ENCODE measurements at places on chromosomes 5 and 9.

DNA sequence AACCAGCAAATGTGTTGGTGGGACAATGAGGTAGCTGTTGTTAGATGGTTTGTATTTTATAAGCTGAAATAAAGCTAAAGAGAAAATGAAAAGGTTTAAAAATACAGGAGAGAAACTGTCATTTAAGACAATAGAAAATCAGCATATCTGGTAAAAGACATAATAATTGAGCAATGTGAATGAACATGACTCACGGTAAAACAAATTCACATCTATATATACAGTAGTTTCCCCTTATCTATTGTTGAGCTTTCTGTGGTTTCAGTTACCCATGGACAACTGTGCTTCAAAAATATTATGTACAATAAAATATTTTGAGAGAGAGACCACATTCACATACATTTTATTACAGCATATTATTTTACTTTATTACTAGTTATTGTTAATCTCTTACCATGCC is 1649.8 kb downstream of the EFNA5 start:
- DNase-seq: no peak

DNA sequence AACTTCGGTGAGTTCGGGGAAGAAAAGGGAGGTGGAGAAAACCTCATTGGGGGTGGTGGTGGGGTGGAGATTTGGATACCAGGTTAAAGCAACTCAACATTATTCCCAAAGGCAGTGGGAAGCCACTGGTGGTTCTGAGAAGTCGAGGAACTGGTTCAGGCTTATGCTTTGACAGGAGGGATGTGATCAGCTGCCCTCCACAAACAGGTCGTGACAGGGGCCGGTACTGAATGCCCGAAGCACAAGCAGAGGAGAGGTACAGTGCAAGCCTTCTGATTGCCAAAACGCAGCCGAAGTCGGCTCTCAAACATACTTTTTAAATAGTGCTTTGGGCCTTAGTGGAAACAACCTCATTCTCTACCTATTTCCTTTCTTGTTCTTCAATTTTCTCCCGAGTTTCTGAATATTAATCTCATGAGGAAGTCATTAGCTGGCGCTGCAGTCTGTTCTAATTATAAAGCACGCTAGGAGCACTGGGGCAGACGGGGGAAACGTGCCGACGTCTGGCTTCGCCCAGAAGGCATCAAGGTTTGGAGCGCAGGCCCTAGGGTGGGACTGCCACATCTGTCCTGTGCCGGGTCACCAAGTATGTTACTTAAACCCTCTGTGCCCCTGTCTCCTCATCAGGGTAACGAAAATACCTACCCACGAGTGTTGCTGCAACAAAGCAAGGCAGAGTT is 27.3 kb downstream of the SHB start:
- DNase-seq: no peak

GRCh38 chr5:125554355-125554754 is 807.9 kb upstream of the ZNF608 start:
- DNase-seq: no peak

DNA sequence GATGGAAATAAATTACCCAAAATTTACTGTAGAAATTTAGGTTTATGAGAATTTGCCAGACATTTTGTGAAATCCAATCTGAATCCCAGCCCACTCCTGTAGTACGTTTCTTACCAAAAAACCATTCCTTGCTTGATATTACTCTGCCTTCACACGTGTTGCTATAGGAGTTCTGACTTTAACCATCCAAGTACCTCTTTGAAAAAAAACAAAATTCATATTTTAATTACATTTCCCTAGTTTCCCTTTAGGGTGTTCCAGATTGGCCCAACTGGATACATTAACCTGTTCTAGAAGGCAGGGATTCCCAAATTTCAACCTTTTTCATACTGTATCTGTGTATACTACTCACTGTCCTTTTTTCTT is 1.4 kb upstream of the PJA2 start:
- DNase-seq: no peak

DNA sequence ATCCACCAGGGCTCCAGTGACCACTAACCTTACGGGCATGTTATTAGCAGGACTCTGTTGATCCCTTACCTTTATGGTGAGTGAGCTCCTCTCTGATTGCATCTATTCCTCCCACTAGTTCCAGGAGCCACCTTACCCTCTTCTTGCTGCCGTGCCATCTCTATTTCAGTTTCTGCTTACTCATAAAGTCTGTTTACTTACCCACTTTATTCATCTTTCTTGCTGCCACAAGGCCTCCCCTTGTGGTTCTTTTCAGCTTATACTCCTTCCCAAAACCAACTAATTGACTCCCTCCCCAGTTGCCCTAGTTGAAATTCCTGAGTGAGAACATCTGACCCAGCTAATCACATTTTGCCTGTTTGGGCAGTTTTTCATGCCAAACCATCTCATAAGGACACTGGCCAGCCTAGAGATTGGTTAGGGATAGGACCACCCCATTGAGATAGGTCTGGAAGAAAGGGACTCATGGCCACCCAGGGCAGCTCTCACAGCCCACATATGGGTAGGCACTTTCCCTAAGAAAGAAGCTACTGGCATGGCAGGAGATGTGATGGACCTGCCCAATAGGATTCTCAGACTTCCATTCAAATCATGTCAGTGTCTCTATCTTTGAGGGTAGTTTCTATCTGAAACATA is 412.7 kb downstream of the EFNA5 start:
- DNase-seq: no peak

GRCh38 chr9:89999534-90000370 is 394.9 kb downstream of the GADD45G start:
- DNase-seq: peak; percentile 86

DNA sequence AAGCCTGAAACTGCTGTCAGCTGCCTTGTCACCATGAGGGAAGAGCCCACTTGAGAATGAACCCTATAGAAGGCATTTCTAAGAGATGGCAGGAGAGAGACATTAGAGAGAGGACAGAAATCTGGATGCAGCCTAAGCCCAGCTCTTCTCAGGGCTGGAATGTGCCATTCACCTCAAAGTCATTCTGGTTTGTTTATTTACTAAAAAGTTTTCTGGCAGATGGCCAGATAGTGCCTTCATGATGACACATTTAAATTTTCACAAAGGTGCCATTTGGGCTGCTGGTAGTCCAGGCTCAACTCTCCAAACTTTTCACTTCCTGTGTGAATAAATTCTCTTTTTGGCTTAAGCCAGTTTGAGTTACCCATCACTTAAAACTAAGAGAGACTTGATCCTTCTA is 144.6 kb upstream of the ZNF366 start:
- DNase-seq: no peak

DNA sequence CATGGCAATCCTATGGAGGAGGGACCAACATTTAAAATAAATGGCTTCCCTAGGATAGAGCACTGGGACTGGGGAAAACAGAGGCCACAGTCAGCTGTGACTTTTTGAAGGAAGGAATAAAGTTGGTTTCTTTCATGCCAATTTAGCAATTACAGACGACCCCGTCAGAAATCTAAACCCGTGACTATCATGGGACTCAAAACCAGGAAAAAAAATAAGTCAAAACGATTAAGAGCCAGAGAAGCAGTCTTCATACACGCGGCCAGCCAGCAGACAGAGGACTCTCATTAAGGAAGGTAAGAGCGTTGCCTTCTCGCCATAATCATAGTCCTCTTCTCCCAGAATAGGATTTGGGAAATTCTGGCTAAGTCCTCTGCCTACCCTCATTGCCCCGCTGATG is at the start of gene MLANA:
TSS of gene MLANA (plus strand) at position 249 of the 400 bp plus-strand sequence. CDS start 1,586 bp downstream, outside the sequence.
- DNase-seq: no peak

DNA sequence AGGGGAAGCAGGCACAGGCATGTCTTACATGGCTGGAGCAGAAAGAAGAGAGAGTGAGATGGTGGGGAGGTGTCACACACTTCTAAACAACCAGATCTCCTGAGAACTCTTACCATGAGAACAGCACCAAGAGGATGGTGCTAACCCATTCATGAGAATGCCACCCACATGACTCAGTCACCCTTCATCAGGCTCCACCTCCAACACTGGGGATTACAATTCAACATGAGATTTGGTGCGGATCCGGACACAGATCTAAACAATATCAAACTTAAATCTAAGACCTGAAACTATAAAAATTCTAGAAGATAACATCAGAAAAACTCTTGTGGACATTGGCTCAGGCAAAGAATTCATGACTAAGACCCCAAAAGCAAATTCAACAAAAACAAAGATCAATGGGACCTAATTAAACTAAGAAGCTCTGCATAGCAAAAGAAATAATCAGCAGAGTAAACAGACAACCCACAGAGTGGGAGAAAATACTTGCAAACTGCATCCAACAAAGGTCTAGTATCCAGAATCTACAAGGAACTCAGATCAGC is 65.4 kb downstream of the SPATA31C2 start:
- DNase-seq: no peak

GRCh38 chr9:70085241-70085640 is 41.6 kb downstream of the MAMDC2 start:
- no peak for DNase-seq

- no peak for DNase-seq
Observed at GRCh38 chr9:76077537-76077936, 187.1 kb downstream of the PCSK5 start.

DNA sequence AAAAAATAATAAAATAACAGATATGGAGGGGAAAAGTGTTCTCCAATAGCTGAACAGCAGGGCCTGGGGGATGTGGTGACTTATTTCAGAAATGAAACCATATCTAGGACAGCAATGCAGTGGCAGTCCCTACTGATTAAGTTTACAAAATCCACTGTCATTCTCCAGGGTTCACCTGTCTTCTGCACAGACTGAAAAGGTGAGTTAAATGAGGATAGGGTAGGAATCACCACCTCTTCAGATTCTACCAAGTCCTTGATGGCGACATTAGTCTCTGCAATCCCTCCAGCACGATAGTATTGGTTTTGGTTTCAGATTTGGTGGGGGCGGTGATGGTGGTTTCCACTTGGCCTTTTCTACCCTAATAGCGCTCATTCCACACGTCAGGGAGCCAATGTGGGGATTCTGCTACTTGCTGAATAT is 32.3 kb upstream of the NPM1 start:
- DNase-seq: peak; percentile 36
